Hematopoietic multipotent progenitor cell treated with erythropoietin and hydrocortisone succinate and interleukin-3 and kit ligand, for 8 days (in vitro differentiated cells): ENCODE measurements at places on chromosomes 1 and 21.

- DNase-seq = no peak
Measured at GRCh38 chr1:55232448-55233144, 17.4 kb upstream of the USP24 start.

DNA sequence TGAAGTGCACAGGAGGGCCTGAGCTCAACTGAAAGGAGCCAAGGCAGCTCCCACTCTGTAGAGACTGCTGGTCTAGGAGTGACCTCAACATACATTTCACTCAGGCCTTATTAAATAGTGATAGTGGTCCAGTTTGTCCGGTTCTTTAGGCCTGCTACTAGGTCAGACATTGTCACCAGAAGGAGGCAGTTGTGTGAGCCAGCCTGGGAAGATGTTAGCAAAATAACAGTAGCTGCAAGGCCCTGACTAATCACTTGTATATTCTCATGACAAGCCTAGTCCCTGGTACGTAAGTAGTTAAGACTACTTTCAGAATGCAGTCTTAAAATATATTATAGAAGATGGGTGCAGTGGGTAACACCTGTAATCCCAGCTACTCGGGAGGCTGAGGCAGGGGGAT lies 264.0 kb upstream of the CAMK1G start:
- DNase-seq = no peak

DNA sequence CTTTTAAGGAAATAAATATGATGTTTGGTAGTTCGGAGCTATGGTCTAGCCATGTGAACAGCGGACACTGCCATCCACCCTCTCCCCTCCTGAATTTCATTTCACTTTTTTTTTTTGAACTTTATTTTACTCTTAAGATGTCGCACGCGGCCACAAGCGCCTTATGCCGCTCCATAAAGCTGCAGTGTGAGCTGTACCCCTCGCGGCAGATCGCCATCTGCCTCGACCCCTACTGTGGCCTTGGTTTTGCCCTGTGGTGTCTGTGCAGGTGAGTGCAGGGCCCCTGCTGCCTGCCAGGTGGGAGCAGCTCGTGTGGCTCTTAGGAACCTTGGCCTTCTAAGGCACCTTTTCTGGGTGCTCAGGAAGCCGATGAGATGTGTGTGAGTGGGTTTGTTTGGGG lies 48.1 kb downstream of the S100B start:
- no peak for DNase-seq

- no peak for DNase-seq
Measured at GRCh38 chr1:188325211-188325610, 1496.5 kb downstream of the PLA2G4A start.

GRCh38 chr1:203450479-203451149 lies 25.0 kb upstream of the PRELP start:
- DNase-seq = no peak

DNA sequence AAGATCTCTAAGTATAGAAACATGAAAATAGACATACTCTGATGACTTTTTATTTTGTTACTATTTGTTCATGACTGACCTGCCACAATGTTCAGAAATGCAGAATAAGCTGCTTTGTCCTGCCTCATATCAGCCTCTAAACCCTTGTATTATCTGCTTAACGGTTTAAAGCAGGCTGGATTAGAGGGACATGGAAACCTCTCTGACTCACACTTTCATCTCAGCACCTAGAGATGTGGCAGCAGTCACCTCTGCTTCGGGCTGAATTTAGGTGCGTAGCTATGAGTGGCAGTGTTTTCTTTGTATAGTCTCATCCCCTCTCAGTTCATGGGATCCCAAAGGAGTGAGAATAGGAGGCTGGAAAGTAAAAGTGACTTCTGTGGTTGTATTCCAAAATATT lies 255.4 kb downstream of the RGS7 start:
- no peak for DNase-seq

- no peak for DNase-seq
Measured at GRCh38 chr1:31745946-31746670, 18.0 kb downstream of the ADGRB2 start.

GRCh38 chr1:244012202-244012601 lies 38.9 kb upstream of the ZBTB18 start:
- no peak for DNase-seq

- DNase-seq = no peak
Measured at GRCh38 chr1:165371588-165372225, 15.2 kb upstream of the LMX1A start.

DNA sequence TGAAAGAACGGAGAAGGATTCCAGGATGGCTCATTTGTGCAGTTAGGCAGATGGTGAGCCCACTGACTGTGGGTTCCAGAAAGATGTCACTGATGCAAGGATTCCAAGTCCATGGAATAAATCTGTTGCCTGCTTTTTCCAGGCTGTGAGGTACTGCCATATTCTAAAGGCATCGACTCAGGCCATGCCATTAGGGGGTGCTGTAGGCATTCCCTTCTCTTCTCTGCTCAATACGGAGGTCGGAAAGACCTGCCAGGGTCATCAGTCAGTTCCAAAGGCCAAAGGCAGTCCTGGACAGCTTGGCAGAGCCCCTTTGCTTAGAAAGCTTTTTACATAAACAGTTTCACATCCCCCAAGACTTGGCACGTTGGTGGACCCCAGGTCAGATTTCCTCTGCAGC lies 31.7 kb upstream of the TMEM125 start:
- peak; percentile 76 for DNase-seq

DNA sequence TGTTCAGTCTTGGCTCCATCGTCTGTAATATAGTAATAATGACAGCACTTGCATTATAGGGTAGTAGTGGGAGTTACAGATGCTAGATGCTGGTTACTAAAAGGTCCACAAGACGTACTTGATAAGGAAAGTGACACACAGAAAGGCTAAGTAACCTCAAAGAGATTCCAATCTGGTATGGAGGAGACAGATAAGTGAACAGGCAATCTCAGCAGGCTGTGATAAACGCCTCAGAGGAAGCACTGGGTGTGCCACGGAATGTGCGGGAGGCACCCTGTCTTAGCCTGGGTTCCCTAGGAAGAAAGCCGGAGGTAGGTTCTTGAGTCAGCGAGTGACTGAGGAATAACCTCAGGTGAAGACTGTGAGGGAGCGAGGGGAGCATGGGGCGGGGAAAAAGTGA lies 4.6 kb upstream of the CTPS1 start:
- DNase-seq = peak; percentile 70

- no peak for DNase-seq
Measured at GRCh38 chr1:82377201-82377884, 576.6 kb downstream of the ADGRL2 start.

GRCh38 chr21:20276377-20276776 lies 721.8 kb upstream of the NCAM2 start:
- DNase-seq = no peak

DNA sequence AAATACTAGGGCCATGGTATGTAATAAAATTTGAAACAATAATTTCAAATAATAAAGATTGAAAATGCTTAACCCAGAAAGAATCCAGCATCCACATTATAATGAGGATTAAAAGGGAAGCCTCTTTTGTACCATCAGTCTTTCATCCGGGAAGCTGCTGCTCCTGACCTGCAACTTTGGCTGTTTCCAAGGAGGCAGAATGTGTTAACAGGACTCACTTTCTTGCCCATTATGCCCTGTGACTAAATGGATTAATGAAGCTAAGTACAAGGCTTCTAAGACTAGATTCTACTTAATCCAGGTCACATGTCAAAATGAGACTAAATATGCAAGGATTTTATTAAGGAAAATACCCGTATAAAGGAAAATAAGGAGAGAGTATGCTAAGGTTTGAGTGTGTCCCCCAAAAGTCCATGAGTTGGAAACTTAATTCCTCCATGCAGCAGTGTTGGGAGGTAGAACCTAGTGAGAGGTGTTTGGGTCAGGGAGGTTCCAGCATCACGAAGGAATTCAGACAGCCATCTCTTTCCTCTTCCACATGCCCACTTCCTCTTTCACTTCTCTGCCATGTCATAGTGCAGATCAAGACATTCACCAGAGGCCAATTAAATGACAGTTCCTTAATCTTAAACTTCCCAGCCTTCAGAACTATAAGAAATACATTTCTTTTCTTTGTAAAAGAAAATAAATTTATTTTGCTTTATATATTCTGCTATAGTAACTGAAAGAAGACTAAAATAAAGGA lies 27.7 kb downstream of the FMO2 start:
- no peak for DNase-seq

DNA sequence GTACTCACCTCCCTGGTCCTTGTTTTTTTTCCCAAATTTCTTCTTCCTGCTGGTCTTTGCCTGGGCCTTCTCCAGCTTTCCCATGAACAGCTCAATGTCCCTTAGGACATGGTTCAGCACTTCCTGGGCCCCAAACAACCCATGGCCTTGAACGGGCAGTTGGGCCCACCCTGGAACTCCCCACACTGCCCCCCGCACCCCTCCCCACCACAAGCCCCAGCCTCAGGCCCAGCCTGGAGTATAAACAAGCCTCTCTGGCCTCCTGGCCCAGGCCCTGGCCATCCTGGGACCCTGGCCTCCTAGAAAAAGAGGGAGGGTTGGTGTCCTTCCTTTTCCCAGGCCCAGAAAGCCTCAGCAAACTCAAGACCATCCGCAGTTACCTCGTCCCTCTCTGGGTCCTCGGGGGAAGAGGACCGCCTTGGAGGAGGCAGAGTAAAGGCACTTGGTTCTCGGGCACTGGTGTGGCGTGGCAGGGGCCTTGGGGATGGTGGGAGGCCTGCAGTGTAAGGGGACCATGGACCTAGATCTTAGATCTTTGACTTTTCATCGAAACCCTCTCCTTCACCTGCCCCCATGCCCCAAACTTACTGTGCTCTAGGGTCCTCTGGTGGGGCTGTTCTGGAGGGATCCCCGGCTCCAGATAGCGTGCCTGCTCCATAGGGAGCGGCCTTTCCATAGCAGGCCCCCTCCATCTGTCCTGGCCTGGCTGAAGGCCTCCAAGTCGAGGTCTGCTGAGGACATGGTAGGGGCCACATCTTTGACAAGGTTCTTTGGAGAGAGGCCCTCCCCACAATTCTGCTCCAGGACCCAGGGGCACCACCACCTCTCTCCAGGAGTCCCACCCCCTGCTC lies 5.6 kb downstream of the EPS8L3 start:
- no peak for DNase-seq

DNA sequence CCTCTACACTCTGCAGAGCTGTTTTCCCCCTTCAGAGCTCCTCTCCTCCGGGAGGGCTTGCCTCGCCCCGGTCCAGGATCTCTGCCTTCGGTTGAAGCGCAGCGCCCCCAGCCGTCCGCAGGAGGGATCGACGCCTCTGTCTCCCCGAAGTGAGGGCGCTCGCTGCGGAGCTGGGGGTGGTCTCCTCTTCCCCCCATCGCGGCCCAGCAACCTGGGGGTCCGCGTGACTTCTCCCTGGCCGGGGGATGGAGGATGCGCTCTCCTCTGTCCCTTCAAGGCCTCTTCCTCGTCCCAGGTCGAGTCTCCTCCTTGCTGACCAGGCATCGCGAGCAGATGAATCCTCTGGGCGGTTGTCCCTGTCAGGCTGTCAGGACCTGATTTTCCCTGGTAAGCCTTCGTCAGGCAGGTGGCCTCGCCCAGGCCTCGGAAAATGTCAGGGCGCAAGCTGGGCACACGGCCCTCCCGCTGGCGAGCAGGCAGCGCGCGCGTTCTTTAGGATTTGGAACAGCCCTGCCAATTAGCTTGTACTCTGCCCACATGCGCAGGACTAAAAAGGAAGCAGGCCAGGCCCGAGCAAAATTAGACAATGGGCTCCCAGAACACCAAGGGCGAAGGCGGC lies 90.5 kb downstream of the EDEM3 start:
- peak; percentile 50 for DNase-seq

GRCh38 chr1:193486671-193487229 lies 300.3 kb upstream of the B3GALT2 start:
- DNase-seq = no peak

DNA sequence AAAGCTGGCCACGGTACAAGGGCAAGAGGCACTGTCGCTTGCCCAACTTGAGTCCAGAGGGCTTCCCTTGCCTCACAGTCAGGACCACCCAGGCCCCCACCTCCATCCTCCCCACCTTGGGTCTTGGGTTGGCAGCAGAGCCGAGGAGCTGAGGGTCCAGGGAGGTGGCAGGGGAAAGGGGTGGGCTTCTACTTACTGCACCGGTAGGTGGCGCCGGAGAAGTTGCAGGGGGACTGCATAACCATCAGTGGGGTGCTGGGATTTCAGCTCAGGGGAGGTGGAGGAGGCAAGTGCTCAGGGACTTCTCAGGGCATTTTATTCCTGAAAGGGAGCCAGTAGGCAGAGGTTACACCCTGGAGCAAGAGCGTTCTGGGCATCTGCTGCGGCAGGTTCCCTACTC lies 44.0 kb downstream of the TRIM62 start:
- DNase-seq = peak; percentile 15

- peak; percentile 57 for DNase-seq
Measured at GRCh38 chr1:239386453-239387303, at the start of gene CHRM3. Gene CHRM3, plus strand, starts transcription at chr1:239386568. Its CDS starts 520,884 bp downstream, at chr1:239907452.

GRCh38 chr1:99598738-99599411 lies 47.0 kb upstream of the PALMD start:
- no peak for DNase-seq

GRCh38 chr1:110682898-110683297 lies 8.2 kb upstream of the KCNA3 start:
- DNase-seq = no peak

GRCh38 chr1:211628417-211628816 lies 47.0 kb downstream of the NEK2 start:
- DNase-seq = no peak

GRCh38 chr1:94929351-94930217 lies 2.7 kb upstream of the CNN3 start:
- no peak for DNase-seq

GRCh38 chr1:39378377-39378776 lies 113.1 kb upstream of the BMP8A start:
- peak; percentile 19 for DNase-seq

GRCh38 chr1:60225486-60225885 lies 151.9 kb upstream of the C1orf87 start:
- DNase-seq = no peak

GRCh38 chr1:14098294-14098913 lies 398.4 kb downstream of the PRDM2 start:
- DNase-seq = no peak

DNA sequence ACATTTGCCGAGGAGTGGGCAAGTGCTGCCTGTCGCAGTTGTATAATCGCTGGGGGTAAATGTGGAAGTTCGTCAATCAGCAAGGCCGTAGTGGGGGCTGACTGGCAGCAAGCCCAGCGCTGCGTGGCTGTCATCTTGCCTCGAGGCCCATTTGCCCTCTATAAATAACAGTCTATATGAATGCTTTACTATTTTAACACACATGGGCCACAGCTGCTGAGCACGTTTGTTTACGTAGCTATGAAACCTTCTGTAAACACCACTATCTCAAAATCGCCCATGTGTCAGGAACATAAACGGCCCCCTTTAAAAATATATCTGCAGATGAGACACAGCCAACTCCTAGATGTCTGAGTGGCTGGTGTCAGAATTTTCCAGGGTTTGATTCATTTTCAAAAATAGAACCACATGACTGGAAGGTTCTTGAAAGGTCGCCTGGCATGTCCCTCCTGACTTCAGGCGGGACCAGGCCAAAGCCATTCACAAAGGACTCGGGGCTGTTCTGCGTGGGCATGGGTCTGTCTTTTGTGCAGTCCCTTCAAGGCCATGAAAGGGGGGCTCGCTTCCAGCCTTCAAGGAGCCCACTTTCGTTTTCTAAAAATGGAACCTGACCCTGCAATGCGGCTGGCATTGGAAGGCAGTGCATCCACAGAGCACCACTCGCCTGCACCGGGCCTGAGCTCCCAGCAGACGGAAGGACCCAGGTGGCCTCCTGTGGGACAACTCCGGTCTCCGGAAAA lies 205.5 kb downstream of the KCNJ6 start:
- no peak for DNase-seq
